ENCODE measurements at places on chromosomes 12 and 14.

- no peak for DNase-seq
These were observed 313.1 kb upstream of the GARIN6 start for GRCh38 chr12:99334285-99335056.

DNA sequence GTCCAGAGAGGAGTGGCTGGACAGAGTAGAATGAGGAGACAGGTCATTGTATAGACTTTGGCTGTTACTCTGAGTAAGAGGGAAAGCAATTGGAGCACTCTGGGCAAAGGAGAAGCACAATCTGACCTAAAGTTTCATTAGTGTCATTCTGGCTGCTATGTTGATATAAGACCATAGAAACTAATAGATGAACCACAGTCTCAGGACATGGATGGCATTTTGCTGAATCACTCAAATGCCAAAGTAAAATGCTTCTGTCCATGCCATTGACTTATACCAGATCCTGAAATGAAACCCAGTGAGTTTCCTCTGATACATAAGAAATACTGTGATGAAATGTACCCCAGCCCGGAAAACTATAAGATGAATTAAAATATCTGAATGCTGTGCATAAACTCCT lies 65.8 kb upstream of the COCH start:
- no peak for DNase-seq

DNA sequence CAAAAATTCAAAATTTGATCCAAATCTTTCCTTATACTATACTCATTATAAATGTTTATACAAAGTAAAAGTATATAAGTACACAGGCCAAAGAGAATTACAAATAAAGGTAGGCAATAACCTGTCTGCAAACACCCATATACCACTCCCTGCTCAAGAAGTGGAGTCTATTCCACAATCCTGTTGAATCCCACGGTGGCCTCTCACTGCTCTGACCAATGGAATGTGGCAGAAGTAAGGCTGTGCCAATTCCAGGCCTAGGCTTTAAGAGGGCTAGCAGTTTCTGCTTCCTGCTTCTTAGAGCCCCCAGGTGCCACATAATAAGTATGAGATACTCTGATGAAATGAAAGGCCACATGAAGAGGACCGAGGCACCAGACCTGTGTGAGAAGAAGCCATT lies 79.8 kb upstream of the CFL2 start:
- DNase-seq, result no peak

DNA sequence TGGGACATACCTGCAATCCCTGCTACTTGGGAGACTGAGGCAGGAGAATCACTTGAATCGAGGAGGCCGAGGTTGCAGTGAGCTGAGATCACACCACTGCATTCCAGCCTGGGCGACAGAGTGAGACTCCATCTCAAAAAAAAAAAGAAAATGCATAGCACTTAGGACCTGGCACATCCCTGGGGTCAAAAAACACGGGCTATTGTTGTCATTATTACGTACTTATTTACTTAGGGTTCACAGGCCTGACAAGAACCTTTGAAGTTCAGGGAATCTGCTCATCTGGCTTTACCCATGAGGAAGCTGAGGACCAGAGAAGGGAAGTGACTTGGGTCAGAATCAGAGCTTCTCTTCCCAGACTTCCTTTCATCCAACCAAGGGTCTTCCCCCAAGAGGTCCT lies 35.2 kb downstream of the SMUG1 start:
- DNase-seq, result no peak

GRCh38 chr14:68309616-68310015 lies 483.3 kb downstream of the ZFP36L1 start:
- DNase-seq, result no peak

GRCh38 chr14:61479746-61480502 lies 158.5 kb downstream of the PRKCH start:
- DNase-seq, result no peak

DNA sequence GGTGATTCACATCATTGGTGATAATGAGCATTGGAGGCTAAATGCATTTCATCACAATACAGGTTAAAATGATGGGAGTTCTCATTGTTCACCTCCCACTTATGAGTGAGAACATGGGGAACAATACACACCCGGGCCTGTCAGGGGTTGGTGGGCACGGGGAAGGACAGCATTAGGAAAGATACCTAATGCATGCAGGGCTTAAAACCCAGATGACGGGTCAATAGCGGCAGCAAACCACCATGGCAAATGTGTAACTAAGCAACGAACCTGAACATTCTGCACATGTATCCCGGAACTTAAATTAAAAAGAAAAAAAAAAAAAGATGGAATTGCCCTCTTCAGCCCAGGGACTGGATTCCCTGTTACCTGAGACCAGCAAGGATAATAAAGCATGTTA lies 2.3 kb upstream of the LUM start:
- DNase-seq, result no peak

- no peak for DNase-seq
These were observed 46.9 kb downstream of the ZDHHC17 start for GRCh38 chr12:76810671-76811419.

- DNase-seq, result no peak
These were observed 38.9 kb downstream of the GPR65 start for GRCh38 chr14:88043529-88044443.

DNA sequence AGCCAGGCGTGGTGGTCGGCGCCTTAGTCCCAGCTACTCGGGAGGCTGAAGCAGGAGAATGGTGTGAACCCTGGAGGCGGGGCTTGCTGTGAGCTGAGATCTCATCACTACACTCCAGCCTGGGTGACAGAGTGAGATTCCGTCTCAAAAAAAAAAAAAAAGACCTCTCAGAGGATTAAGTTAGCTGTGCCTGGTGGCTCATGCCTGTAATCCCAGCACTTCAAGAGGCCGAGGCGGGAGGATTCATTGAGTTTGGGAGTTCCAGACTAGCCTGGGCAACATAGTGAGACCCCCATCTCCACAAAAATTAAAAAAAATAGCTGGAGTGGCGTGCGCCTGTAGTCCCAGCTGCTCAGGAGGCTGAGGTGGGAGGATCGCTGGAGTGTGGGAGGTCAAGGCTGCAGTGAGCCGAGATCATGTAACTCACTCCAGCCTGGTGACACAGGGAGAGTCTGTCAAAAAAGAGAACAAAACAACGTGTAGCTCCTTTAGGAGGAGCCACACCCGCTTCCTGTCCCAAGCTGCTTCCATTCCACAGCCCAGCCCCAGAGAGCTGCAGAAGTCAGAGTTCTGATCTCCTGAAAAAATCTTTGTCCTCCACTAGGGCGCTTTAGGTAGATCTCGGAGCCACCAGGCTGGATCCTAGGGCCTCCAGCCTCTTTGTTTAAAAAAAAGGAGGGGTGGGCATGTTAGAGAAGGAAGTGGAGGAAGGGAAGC lies 11.5 kb upstream of the ULK1 start:
- DNase-seq, result peak; percentile 54

DNA sequence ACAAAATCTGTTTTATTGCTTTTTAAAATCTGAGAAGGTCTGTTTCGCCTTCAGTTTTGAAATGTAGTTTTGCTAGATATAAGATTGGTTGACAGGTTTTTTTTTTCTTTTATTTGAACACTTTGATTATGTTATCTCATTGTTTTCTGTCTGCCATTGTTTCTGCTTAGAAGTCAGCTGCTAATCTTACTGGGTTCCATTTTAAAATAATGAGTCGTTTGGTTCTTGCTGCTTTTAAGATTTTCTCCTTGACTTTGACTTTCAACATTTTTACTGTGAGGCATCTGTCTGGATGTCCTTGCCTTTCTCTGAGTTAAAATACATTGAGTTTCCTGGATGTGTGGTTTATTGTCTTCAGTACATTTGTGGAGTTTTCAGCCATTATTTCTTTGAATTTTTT lies 56.7 kb downstream of the ADIPOR2 start:
- DNase-seq, result no peak

- DNase-seq, result no peak
These were observed 9.2 kb upstream of the PYROXD1 start for GRCh38 chr12:21428241-21428640.

DNA sequence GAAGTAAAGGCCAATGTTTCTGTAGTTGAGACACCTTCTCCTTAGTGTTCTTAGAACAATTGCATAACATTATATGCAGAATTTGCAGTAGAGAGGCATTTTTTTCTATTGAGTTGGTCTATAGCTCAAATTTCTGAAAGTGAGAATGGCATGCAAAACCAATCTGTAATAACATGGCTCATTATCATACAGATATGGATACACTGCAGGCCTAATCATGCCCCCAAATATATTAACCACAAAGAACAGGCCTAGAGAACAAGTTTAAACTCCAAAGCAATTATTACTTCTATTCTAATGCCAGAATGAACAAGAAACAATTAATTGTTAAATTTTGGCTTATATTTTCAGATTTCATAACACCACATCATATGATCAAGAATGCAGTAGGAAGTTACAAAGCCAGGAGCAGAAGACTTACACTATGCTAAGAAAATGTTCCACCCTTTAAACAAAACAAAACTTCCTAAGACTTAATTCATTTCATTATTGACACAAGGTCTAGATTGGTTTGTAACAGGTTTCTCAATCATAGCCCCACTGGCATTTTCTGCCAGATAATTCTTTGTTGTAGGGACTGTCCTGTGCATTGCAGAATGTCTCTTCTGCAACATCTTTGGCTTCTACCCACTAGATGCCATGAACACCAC lies 26.9 kb downstream of the TMTC1 start:
- no peak for DNase-seq

DNA sequence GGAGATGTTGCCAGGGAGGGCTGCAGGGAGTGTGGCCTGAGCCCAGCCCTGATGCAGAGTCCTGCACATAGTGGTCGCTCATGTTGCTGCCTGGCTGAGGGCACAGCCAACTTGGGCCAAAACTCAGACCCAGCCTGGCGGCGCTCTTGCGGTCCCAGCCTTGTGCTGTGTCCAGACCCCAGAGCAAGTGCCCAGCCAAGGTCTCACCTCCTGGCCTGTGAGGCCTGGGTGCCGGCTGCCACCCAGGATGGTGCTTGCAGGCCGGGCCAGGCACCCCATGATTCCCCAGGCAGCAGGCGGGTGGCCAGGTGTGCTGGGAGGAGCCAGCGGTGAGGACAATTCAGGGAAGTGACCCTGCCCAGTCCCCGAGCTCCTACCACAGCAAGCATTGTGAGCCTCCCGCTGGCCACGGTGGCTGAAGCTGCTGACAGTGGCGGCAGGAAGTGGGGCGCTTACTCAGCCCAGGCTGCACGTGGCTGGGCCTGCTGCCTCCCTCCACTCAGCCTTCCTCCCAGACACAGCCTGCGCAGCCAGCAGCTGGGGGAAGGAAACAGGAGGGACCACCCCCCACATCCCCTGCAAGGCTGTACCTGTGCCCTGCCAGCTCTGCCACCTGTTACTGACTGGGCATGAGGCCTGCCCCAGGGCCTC lies 17.7 kb upstream of the PGF start:
- DNase-seq, result peak; percentile 61

DNA sequence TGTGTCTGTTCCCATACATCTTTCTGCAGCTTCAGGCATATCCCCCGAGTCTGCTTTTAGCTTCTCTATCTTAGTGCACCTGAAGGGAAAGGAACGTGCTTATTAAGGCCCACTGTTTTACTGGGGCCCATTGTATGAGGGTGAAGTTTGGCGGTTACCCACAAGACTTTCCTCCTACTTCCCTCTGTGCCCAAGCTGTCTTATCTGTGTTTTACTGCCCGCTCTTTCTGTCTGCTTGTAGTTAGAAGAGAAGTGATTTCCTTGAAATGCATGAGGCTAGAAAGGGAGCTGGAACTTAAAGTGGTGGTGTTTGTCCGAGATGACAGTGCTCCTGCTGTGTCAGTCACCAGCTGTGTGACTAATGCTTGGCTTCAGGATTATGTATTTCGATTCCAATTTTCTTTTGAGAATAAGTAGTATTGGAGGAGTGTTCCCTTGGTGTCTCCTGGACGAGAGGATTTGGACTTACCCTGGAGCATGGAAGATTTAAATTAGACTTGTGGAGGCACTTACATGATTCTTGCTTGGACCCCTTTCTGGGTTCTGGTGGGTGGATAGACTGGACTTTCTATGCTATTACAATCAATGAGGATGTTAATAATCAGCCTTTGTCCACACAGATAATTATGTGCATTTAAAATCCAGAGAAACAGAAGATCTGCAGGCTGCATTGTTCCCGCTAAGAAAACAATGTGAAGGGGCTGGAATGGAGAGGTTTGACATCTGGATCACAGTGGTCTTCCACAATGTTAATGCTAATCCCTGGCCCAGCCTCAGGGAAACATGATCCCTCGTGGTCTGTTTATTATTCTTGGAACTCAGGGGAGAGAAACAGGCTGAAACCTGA lies 13.9 kb upstream of the KRT86 start:
- DNase-seq, result no peak

DNA sequence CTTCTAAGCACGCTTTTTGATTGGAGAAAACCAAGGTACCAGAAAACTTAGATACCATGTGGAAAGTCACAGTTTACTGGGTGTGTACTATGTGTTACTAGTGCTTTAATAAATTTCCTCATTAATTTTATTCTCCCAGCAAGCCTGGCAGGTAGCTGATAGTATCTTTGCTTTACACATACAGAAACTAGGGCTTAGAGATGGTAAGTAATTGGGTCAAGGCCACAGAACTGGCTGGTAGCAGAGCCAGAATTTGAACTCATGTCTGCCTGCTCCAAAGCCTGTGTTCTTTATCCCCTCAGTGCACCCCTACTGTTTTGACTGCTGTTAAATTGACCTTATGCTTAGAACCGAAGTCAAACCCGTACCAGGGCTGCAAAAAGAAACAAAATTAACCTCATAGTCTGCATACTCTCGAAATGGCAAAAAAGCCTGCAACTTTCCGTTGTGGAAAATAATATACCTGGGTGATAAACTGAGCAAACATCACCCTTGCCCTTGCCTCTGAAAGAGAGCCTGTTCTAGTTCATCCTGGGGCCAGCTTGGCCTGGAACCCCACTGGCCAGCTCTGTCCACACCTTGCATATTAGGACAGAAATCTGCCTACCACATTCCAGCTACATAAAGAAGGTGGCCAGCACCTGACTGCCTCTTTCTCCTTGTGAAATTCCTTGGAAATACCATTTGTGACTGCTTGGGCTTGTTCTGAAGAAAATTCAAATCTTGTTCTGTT lies 118.9 kb downstream of the ETV6 start:
- no peak for DNase-seq

- no peak for DNase-seq
These were observed 21.6 kb upstream of the TMEM229B start for GRCh38 chr14:67510121-67510520.

DNA sequence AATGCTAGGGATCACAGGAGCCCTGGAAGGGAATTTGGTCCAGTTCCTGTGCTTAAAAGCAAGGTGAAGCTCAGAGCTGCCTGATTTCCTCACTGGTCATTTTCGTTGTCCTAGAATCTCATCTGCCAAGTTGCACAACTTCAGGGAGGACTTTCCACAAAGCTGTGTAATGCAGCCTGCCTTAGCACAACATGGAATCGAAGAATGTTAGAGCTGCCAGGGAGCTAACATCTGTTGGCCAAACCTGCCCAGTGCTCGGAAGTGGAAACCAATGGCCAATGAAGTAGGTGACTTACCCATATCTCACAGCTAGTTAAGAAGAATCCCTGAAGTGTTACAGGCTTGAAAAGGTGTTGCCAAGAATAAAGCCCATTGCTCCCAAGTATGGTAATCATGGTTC lies 79.9 kb upstream of the SSTR1 start:
- no peak for DNase-seq

GRCh38 chr12:47245623-47246022 lies 165.9 kb upstream of the AMIGO2 start:
- no peak for DNase-seq

Measured in H7 (cell line).